Fibroblast of skin of right quadriceps (primary cell): ENCODE measurements at places on chromosomes 11 and 22.
A peak's percentile ranks its signal among the peaks of the same experiment; 100 is the strongest.

DNA sequence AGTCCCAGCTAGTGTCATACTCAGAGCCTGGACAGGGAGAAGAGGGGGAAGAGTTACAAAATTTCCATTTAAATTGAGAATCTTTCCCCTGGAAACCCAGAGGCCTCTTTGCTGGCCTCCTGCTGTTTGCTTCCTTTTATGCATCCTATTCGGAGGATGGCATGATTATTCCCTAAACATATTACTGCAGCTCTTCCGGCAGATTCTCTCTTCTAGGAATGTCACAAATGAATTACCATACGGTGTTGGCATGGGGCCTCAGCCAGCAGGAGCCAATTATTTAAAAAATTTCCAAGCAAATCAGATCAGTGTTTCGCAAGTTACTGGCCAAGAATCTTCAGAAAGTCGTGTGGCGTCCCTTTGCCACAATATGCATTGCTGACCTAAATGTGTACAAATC, 326.7 kb upstream of the NCAM1 start:
- peak; percentile 42 for DNase-seq

- no peak for DNase-seq
Measured at GRCh38 chr11:7981619-7982157, 5.4 kb upstream of the EIF3F start.

DNA sequence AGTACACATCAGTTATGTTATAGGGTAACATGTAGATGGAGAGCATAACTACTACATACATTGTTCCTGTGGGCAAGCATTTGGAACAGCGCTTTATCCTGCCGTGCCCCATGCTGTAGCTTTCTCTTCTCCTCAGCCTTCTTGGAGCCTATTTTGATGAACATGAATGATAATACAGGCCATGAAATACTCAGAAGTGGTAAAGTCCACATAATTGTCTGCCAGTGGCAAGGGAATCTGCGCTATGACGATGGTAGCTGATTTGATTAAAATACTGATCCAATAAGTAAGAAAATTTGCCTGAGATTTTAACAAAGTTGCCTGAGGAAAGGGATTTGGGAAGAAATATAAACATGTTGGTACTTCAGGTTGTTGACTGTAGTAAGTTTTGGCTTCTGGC, 23.3 kb downstream of the ALKBH3 start:
- no peak for DNase-seq

DNA sequence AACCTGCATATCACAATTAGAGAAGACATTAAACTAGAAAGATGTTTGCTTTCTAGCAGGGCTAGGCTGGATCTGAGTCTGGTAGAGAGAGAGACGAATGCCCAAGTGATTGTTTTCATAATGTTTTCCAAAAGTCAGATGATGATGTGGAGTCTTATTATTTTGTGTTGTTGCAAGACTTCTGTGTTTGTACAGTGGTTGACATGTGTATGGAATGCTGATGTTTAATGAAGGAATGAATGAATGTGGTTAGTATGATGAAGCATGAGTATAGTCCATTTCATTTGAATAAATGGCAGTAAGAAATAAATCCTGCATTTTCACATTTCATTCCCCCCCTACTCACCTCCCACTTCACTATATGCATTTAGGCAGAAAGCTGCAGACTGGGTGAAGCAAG, 69.6 kb downstream of the PPP2R1B start:
- peak; percentile 48 for DNase-seq

DNA sequence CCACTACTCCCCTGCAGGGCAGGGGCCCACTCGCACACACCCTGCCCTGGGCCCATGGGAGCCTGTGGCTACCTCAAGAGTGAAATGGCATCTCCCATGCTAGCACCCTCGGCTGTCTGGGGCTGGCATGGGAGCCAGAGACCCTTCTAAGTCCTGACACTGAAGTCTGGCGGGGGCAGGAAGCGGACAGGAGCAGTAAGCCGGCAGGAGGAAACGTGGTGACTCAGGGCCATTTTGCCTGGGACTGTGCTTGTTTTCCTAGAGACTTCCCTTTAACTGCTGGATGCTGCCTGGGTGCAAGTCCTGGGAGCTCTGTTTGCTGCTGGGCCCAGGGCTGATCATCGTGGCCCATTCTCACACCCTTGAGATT, 16.8 kb downstream of the RELT start:
- DNase-seq: no peak

- DNase-seq: peak; percentile 92
Measured at GRCh38 chr11:20112291-20113148, 47.8 kb downstream of the DBX1 start.

- DNase-seq: no peak
Measured at GRCh38 chr11:117045956-117046355, 52.3 kb downstream of the SIK3 start.

DNA sequence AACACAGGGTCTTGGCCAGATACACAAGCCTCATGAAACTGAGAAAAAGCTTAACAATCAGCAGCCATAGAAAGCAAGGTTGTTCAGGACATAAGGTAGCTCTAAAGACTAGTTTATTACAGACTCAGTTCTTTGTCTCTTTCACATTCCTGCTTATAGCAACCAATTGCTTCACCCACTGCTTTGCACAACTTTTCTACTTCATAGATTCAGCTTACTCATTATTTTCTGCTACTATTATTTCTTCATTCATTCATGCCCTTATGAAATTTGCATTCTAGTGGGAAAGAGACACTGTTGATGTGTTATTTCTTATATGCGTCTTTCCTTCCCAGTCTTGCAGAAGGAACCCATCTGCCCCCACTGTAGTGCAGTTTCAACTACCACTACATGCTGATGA, 4.7 kb downstream of the CCDC34 start:
- DNase-seq: peak; percentile 14

- no peak for DNase-seq
Measured at GRCh38 chr11:12684816-12685215, 10.6 kb downstream of the TEAD1 start.

- DNase-seq: no peak
Measured at GRCh38 chr11:47028195-47029093, 91.9 kb downstream of the CSTPP1 start.

DNA sequence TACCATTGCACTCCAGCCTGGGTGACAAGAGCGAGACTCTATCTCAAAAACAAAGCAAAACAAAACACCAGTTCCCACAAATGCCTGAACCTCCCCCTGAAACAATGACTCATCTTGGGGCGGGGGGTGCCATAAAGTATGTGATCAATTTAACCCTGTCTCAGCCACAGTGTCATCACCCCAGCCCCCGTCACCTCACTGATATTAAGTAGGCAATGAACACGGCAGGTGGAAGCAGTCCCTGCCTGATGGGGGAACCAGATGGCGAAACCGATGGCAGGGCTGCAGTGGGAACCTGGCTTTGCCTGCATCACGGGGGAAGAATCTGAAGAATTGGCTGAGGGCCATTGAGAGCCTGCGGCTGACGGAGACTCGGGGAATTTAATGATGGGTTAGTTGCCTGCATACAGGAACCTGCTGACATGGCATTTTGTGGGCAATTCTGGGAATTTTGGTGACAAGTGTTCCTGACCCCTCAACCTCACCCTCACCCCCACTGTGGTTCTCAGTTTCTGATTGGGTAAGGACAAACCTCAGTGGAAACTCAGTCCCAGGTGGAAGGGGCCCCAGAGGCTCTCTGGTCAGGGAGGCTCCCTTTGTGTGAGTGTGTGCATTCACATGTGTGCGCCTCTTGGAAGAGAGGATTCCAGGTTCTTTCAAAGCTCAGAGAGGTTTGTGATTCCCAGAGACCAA, 39.1 kb upstream of the SHISAL1 start:
- DNase-seq: peak; percentile 88

DNA sequence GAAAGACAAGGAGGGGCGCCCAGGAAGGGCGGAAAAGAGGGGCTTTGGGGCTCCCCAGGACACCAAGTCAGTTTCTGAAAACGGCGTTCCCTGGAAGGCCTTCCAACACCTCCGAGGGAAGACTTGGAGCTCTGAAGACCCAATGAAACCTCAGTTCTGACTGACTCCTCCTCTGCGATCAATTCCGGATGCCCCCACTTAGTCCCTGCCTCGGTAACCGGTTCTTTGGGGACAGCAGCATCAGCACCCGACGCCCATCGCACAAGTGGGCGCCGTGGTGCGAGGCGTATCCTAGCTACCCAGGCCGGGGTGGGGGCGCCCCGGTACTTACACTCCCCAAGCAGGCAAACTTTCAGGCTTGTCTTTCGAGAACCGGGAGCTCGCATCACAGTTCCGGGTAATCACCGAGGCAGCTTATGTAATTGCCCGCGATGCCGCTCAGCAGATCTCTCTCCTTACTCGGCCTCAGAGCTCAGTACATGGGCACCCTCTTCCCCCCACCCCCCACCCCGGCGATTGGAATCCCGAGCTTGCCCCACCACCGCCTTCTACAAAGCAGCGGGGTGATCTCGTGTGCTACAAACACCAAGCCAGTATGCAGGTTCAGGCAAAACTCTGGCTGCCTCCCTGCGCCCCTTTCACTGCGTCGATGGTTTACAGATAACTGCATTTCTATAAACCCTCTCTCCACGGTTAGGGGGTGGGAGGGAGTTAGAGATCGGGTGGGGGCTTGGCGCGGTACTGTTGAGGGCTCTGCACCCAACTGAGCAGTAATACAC, 2.0 kb downstream of the TENM4 start:
- peak; percentile 31 for DNase-seq

- DNase-seq: no peak
Measured at GRCh38 chr11:71987521-71987920, 11.2 kb upstream of the IL18BP start.

DNA sequence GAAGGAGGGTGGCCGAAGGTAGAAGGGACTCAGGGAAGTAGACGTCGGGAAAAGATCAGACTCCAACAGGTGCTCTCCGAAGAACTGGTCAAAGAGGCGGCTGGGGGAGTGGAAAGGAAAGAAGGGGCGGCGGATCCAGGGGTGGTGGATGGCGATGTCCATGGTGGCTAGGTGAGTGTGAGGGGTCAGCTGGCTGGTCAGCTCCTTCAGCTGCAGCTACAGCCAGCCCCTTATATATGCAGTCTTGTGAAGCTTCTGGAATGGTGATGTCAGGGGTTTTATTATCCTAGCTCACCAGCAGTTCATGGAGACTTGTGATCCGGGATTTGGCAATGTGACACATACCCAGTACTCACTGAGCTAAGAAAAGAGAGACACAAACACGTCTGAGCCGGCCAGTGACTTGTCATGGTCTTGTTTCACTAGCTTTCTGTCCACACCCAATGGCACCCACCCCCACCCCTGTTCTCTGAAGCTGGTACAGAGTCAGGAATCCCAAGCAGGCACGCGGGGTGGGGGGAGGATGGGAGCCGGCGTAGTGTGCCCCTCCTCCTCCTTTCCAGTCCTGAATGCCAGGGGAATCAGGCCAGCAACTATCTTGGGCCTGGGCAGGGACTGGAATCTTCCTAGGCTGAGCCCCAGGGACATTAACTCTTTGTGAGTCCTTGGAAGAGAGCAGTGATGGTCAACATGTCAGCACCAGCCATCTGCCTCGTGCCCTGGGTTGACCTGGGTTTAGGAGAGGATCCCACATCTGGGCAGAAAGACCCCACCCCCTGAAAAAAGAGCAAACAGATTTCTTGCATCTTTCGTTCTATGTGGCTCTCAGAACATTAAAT, at the start of gene CRYAB:
TSS of gene CRYAB (minus strand) at position 208 of the 839 bp plus-strand sequence. CDS start at position 162, 46 bp downstream.
- peak; percentile 93 for DNase-seq

DNA sequence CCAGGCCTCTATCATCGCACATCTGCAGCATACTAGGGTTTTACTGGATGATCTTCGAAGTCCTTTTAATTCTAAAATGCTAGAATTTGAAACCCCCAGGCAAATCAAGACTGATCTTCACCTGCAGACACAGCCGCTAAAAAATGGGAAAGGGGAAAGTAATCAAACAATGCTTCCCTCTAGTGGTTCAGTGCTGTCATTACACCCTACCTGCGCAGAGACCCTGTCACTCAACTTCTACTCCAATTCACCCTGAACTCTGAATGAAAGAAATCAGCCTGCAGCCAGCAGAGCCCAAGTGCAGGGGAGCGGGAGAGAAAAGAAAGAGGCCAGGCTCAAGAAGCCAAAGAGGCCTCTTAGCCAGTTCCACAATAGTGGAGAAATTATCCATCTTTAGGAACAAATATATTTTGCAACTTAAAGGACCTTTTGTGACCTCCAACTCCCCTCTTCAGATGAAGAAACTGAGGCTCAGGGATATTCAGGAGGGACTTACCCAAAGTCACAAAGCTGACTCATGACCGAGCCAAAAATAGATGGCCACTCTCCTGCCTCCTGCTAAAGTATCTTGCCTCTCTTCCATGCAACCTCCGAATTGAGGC, 33.0 kb downstream of the SERGEF start:
- DNase-seq: peak; percentile 4

GRCh38 chr11:70364745-70365543, 33.4 kb upstream of the CTTN start:
- no peak for DNase-seq

GRCh38 chr11:15825976-15826650, 530.2 kb downstream of the SOX6 start:
- DNase-seq: no peak

- no peak for DNase-seq
Measured at GRCh38 chr11:45648931-45649330, 16.5 kb downstream of the CHST1 start.

DNA sequence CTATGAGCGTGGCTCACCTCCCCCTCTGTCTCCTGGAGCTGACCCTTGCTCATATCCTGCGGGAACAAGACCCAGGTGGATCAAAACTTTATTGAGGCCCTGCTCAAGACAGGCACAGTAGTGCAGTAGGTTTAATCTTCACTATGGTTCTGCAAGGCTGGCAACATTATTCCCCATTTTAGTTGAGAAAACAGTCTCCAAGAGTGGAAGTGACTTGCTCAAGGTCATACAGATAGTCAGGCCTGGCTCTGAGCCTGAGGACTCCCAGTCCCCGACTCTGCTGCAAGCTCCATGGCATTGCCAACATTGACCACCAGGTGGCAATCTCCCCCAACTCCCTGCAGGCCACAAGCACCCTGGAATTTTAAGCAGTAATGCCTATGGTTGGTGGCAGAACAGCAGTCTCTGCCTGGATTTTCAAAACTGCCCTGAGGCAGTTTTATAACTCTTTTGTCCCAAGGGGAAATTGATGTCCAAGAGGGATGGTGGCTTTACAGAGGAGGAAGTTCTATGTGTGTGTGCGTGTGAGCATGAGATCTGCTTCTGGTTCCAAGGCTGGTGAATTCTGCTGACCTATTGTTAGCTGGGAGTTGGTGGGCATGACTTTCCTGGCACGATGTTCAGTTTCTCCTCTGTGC, 34.1 kb downstream of the NEU3 start:
- peak; percentile 74 for DNase-seq

DNA sequence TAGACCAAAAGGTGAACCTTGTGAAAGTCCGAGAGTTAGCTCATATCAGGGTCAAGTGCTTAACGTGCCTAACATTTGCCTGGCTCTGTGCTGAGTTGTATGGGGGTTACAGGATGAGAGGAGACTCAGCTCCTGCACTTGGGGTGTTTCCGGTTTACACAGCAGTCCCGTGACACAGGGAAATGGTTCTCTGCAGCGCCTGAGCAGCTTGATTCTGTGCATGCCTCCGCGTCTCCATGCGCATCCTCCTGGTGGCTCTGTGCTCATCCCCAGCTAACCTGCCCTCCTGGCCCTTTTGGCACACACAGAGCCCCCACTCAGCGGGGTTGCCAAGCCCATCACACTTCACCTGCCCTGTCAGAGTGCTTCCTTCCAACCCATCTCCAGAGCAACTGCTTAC, 238.3 kb upstream of the TBCEL start:
- no peak for DNase-seq
